ENCODE measurements at places on chromosomes 13 and 19.
A peak's percentile ranks its signal among the peaks of the same experiment; 100 is the strongest.

DNA sequence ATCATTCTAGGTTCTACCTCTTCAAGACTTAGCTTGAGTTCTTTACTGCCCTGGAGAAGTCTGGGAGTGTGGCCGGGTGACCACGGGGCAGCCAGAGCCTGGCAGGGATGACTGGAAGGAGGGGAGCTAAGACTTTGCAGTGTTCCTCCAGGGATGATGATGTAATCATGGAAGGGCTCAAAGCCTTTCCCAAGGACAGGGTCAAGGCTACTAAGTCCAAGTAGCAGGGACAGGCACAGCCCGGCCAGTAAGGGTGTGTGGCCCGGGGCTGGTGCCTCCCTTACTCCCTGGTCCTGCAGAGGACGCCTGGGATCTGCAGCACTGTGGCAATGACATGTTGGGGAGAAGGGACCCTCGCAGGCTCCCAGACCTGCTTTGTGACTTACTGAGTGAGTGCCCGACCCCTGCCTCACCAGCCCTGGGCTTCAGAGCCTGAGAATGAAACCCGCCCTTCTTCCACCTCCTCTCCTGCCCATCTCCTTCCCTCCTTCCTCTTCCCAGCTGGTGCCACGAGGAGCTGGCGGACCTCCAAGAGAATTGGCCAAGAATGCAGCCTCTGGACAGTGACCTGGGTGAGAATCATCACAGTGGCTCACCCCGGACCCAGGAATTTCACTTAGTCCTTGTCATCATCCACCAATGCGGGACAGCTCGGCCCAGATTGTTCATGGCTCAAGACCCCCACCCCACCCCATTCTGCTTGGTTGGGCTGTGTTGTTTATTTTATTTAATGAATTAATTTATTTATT is 15.6 kb upstream of the FBXO17 start:
- no peak for DNase-seq

- DNase-seq: peak; percentile 97
These were observed 92.4 kb downstream of the STK24 start for GRCh38 chr13:98484289-98485219.

- no peak for DNase-seq
These were observed 1.6 kb downstream of the PLEKHG2 start for GRCh38 chr19:39413911-39414608.

- no peak for DNase-seq
These were observed 163.5 kb upstream of the SPRY2 start for GRCh38 chr13:80504453-80504852.

- DNase-seq: peak; percentile 15
These were observed 583.0 kb upstream of the ATXN8OS start for GRCh38 chr13:69524459-69525150.

GRCh38 chr19:43555185-43555770 is 20.0 kb downstream of the XRCC1 start:
- DNase-seq: no peak

DNA sequence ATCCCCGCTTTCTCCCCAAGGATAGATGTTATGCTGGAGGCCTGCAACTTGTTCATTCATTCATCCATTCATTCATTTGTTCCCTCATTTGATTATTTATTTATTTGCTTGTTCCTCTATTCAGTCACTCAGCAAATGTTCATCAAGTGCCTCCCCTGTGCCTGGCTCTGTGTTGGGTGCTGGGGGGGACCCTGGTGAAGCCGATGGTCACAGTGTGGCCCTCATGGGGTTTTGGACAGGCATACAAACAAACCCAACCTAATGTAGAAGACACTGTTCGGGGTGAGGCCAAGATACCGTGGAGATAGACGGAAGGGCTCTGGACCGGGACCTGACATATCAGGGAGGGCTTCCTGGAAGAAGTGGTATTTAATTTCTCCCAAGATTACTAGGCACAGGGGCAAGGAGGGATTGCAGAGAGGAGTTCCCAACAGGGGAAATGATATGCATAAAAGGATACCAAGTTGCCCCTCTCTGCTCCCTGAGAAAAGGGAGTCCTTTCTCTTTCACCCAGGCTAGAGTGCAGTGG is 58.1 kb downstream of the ZNF536 start:
- no peak for DNase-seq

DNA sequence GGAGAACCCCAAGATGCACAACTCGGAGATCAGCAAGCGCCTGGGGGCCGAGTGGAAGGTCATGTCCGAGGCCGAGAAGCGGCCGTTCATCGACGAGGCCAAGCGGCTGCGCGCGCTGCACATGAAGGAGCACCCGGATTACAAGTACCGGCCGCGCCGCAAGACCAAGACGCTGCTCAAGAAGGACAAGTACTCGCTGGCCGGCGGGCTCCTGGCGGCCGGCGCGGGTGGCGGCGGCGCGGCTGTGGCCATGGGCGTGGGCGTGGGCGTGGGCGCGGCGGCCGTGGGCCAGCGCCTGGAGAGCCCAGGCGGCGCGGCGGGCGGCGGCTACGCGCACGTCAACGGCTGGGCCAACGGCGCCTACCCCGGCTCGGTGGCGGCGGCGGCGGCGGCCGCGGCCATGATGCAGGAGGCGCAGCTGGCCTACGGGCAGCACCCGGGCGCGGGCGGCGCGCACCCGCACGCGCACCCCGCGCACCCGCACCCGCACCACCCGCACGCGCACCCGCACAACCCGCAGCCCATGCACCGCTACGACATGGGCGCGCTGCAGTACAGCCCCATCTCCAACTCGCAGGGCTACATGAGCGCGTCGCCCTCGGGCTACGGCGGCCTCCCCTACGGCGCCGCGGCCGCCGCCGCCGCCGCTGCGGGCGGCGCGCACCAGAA is 1.1 kb downstream of the SOX1 start:
- no peak for DNase-seq

GRCh38 chr13:110557082-110557481 is 4.4 kb downstream of the RAB20 start:
- no peak for DNase-seq

- no peak for DNase-seq
These were observed 45.4 kb upstream of the MYCBP2 start for GRCh38 chr13:77372275-77372674.

DNA sequence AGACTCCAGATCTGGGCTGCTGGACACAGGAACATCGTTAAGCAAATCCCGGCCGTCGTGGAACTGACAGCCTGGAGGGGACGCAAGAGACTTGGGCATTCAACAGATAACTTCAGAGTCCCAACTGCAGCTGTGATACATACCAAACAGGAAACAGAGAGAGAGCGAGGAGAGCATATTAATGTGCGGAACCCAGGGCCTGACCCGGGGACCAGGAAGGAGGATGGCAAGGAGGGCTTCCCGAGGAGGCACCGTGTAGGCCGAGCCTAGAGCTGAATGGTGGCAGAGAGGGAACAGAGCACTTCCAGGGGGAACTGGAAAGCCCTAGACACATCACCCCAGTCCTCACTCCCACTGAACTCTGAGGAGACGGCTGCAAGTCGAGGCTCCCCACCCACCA is 68.1 kb downstream of the SIPA1L3 start:
- no peak for DNase-seq
